ENCODE measurements at places on chromosomes 4 and X. TPM values are rescaled to one million over a fixed set of nuclear protein-coding genes. Genes with fewer than 3 reads are reported as not detected.

The ARHGAP24 gene
- 4.4 TPM for total RNA-seq

The FGF2 gene
- total RNA-seq = 0.85 TPM

The SRPX2 gene
- total RNA-seq = not detected

The PAGE4 gene
- total RNA-seq = not detected

The RAB39B gene
- total RNA-seq = 13.4 TPM

The SLC26A1 gene
- total RNA-seq = 0.30 TPM

The NMU gene
- total RNA-seq = not detected

- no peak for DNase-seq
Observed at GRCh38 chrX:85964744-85965143, 82.6 kb downstream of the CHM start.

DNA sequence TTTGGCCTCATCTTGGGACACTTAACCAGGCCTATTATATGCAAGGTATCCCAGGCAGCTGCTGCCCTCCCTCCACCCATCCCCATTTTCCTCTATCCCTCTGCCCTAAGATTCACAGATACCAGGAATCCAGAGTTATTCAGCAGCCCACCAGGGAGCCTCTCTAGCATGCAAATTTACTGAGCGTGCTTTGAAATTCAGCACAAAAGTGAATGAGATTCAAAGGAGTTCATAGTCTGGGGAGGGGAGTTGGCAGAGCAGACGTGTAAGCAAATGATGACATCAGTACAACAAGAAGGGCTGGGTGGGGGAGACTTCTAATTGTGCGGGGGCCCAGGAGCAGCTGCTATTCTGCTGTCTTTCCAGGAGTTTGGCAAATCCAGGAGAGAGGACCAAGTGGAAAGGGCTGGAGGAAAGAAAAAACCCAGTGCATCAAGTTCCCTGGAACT is 1.7 kb upstream of the MTM1 start:
- DNase-seq = no peak

- DNase-seq = no peak
Observed at GRCh38 chr4:7857238-7857701, 82.4 kb downstream of the AFAP1 start.

DNA sequence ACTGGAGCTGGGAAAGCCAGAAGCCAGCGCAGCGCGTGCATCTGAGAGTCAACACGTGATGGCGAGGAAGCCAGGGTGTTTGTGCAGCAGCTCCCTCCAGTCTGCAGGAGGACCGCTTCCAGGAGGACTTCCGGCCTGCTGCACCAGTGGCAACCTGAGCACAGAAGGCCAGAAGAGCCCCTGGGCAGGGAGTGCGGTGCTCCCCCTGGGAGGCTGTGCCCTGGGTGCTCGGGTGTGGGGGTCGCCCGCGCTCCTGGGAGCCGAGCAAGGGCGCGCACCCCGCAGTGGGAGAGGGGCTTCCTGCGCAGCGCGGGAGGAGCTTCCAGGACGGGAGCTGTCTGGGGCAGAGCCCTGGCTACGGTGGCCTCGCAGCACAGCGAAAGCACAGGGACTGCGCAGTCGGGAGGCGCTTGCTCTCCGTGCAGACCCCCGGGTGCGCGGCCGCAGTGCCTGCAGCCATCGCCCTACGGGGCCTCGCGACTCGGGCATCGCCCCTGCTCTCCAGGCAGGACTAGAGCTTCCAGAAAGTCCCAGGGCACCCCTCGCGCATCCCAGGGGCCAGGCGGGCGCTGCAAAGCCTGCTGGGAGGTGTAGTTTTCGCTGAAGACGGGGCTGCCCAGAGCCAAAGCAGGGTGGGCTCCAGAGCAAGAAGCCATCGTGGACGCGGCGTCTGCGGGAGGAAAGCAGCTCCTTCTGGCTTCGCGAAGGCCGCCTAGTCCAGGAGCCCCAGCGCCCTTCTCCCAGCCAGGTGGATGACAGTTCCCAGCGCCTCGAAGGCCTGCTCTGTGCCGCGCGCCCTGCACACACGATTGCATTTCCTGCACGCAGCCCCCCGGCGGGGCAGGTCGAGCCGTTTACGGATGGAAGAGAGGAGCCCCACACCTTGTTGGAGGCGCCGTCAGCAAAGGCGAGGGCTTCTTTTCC is 24.1 kb upstream of the WFS1 start:
- DNase-seq = no peak

- DNase-seq = peak; percentile 75
Observed at GRCh38 chrX:153351981-153352380, 18.0 kb downstream of the ZNF275 start.

GRCh38 chr4:70531981-70532380 is 13.6 kb downstream of the AMTN start:
- DNase-seq = peak; percentile 11

DNA sequence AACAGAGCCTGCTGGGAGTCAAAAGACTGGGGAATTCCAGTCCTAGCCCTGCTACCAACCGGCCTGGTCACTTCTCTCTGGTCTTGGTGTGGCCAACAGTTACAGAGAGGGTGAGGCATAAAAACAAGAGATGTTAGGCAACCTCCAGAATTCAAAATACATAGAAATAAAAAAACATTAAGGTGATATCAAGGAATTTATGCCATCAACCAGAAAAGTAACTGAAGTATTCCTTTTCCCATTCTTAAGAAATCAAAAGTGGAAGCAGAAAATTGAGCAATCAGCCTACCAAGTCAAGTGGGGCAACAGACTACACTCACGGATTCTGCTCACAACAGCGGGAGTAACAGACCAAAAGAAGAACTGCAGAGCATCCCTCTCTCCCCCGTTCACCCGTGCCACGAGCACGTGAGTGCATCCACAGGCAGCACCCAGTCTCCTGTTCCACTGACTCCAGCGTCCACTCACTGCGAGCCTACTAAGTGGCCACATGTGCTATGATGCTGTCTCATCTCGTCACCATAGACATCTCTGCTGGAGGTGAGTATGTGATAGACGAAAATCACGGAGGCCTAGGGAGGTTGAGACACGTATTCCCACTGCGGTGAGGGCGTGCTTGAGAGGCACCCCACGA is 29.3 kb downstream of the AFAP1 start:
- DNase-seq = no peak

GRCh38 chrX:46574774-46575381 is 1.3 kb downstream of the CHST7 start:
- peak; percentile 13 for DNase-seq

- peak; percentile 25 for DNase-seq
Observed at GRCh38 chr4:95124906-95125504, 367.2 kb downstream of the BMPR1B start.

- DNase-seq = no peak
Observed at GRCh38 chr4:177485528-177485927, 43.3 kb upstream of the AGA start.

GRCh38 chrX:3680459-3680858 is 33.0 kb downstream of the PRKX start:
- DNase-seq = no peak

- DNase-seq = no peak
Observed at GRCh38 chr4:77175201-77175611, 18.2 kb downstream of the CCNG2 start.

GRCh38 chrX:69128588-69128987 is 36.7 kb downstream of the PJA1 start:
- no peak for DNase-seq

GRCh38 chrX:74492720-74493201 is 71.5 kb downstream of the SLC16A2 start:
- peak; percentile 0 for DNase-seq

- DNase-seq = no peak
Observed at GRCh38 chr4:99436976-99437722, 2.0 kb upstream of the ADH7 start.

All from OCI-LY7 (cell line).